ENCODE measurements at places on chromosomes 7 and 10.

- DNase-seq = peak; percentile 32
Measured at GRCh38 chr7:139618482-139619366, 95.2 kb downstream of the CLEC2L start.

DNA sequence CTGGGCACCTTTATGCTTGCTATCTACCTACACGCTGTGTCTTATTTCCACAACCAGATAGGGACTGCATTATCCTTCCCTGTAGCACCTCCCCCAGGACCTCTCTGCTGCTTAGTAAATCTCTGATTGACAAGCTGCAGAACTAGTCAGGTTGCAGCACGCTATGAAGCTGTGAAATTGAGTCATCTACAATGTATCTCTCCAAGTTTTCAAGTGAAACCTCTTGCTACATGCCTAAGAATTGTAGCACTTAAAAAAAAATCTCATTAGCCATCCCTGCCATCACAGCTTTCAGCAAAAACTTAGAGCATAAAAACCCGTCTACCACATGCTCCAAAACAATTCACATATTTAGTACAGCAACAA is 69.7 kb upstream of the FGFR2 start:
- DNase-seq = no peak

- no peak for DNase-seq
Measured at GRCh38 chr7:135562720-135563119, 5.0 kb downstream of the NUP205 start.

- no peak for DNase-seq
Measured at GRCh38 chr7:8327199-8327598, 65.2 kb upstream of the ICA1 start.

DNA sequence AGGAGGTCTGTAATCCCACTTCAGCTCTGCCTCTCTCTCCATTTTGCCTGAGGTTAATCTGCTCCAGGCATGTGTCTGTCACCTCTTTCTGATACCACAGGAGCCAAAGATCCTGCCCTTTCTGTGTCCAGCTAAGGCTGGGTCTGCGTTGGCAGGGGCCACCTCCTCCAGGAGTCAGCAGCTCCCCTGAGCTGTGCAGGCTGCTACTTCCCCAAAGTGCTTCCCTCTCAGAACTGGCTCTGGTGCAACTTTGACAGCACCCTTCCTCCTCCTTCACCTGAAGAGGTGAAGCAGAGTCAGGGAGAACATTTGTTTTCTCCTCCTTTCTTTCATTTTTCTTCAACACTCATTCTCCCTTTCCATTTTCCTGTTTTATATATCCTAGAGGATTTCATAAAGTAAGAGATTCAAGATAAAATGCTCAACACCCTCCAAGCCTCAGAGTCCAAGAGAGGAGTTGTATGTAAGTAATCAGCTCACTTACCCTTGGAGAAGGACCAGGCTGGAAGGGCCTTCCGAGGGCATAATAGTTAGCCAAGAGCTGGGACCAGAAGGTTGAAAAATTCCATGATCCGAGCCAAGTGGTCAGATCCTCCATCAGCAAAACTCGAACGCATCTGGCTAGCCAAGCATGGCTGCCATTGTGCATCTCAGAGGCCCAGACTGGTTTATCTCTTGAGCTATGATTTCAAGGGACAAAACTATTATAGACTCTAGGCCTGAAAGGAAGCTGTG is 257.3 kb downstream of the PTEN start:
- DNase-seq = no peak

- DNase-seq = no peak
Measured at GRCh38 chr10:77609781-77610272, 27.8 kb downstream of the KCNMA1 start.

DNA sequence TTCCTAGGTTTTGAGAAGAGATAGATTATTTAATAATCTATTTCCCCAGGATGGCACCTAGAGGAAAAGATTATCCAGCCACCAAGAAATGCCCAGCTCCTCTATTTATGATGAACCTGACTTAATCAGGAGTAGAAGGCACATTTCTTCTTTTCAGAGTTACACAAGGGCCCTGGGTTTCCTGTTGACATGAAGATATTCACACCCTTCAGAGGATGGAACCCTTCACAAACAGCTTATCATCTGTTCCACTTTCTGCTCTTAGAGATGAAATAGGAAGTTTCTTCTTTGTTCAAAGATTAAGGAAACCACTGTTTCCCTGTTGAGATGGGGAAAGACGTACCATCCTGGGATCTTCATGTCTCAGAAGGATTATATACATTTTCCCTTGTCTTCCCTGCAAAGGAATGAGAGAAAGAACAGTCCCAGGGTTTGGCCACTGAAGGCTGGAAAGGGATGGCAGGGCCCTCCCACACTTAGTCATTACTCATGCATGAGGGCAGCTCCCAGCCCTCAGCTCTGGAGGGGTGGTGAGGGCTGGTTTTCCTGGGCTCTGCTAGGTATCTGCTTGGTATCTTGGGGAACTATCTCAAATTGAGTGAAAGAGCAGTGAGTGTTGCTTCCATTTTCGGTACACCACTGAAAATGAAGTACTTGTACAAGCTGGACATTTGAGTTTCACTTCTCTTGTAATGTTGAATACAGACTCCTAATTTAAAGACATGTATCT is 64.0 kb downstream of the MTPAP start:
- DNase-seq = no peak

- peak; percentile 45 for DNase-seq
Measured at GRCh38 chr7:138865843-138866242, 67.8 kb upstream of the ATP6V0A4 start.

DNA sequence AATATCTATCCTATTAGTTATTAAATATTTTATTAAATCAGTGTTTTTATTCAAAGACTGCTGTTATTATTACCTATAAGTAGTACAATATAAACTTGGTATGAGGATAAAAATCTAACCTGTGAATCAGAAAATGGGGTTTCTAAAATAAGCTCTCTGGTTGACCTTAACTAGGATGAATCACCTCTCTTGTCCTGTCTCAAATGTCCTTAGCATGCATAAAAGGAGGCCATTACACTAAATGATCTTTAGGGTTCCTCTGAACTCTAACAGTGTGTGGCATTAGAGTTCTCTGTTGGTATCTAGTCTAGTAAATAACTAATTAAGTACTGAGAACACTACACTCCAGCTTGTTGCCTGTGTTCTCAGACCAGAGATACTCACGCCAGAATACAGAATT is 143.1 kb upstream of the LRRTM3 start:
- no peak for DNase-seq

DNA sequence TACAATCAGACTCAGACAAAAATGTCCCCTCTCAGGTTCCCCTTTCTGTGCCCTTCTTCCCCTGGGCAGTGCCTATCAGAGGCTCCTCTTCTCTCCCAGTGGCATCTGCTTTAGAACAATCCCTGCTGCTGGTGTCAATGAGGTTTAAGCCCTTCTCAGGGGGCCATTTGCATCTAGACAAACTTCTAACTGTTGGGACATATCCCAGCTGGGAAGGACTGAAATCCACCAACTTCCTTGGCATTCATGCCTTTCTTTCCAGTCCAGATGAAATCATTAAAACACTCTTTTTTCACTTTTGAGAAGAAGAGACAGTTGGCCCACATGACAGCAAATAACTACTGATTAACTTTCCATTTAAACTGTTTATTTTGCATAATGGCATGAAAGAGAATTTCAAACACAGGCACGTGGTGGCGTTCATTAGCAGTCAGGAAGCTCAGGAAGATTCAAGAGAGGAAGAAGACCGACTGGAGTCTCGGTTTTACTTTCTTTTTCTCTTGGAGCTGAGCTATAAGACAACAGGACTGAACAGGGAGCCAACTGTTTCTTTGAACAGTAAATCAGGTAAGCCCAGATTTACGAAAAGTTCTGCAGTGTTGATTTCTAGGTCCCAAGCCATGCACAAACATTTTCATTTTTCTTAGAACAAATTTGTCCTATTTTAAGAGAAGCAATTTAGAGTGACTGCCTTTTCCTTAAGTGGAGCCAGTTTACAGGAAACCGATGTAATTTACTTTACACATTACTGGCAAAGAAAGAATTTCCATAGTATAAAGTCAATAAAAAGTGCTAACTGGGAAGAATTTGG is at the start of gene GIMAP2:
Gene GIMAP2 (plus strand): TSS at position 488 of the 811 bp plus-strand sequence. CDS start 1,354 bp downstream, outside the sequence.
- peak; percentile 75 for DNase-seq

DNA sequence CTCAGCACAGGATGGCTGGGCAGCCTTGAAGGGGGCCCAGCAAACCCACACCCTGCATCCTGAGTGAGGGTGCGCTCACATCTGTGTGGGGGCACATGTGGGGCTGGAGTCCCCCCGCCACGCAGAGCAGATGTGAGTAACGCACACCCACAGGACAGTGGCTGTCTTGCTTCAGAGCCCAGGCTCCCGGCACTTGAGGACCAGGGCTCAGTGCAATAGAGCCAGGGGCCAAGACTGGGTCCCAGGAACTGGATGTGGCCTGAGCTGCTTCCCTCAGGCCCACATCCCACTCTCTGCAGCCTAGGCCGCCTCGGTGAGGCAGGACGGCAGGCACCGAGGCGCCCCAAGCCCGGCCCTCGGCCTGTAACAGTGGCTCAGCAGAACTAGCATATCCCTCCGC is 159.9 kb downstream of the MAD1L1 start:
- no peak for DNase-seq

GRCh38 chr7:81956520-81956919 is 186.7 kb upstream of the HGF start:
- no peak for DNase-seq

DNA sequence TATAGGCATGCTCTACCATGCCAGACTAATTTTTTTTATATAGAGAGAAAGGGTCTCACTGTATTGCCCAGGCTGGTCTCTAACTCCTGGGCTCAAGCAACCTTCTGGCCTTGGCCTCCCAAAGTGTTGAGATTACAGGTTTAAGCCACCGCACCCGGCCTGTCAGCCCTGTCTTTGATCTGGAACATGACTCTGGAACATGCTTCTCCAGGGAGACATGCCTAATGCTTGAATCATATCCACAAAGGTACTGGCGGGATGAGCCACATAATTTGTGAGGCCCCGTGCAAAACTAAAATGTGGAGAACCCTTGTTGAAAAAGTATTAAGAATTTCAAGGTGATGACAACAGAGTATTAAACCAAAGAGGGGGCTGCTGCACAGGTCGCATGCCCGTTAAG is 282.8 kb downstream of the ARHGAP12 start:
- DNase-seq = no peak

- DNase-seq = no peak
Measured at GRCh38 chr10:32232378-32232777, 114.6 kb downstream of the EPC1 start.

DNA sequence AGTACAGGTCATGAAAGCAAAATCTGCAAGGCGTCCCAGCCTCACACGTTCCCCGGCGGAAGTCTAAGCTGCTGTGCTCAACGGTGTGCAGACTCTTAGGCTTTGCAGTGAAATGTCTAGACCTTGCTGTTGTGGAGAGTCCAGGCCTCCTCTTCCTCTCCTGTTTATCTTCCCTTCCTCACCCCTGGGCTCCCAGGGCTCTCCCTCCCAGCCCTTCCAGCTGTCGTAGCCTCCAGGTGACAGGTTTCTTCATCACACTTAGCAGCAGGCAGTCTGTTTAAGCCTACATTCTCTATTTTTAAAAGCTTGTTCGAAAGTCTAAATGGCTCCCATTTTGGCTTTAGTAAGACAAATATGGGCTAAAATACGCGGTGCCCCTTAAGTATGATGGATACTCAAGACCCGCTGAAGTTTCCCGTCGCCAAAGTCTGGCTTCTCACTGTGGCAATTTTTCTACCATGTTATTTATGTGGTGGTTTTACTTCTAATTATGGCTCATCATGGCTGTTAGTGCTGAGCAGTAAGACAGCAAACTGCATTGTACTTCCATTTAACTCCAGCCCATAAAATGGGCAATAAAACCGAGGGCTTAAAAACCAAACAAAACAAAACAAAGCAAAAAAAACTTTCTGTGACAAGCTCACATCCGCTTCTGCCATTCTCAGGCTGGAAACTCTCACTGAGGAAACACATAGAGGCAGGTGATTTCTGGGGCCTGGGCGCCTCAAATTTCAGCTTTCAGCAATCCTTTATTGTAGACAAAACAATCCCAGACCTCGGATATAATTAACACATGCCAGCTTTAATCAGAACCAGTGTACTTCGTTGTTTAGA is 243.2 kb downstream of the SNX10 start:
- no peak for DNase-seq

DNA sequence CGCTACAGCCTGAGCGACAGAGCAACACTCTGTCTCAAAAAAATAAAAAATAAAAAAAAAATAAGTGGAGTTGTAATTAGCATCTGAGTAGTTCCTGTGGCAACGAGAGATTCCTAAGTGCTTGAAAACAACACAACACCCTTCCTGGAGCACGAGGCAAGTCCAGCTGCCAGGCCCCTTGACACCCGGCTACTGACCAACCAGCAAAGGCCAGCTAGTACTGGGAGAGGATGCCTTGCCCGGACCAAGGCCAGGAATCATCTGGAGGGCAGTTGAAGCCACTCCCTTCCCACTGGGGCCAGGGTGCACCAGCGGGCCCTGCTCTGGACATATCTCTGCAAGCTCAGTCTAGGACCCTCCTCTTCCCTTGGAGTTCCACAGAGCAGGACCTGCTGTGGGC is 536 bp downstream of the C10orf105 start:
- no peak for DNase-seq

All from CD4-positive, alpha-beta T cell treated with Interleukin-10 for 1 hour (primary cell).